Fibroblast of lung (primary cell): ENCODE measurements at places on chromosomes 7 and 10. TPM values are rescaled to one million over a fixed set of nuclear protein-coding genes. Genes with fewer than 3 reads are reported as not detected.

Gene GBX1
- total RNA-seq: not detected in 2 replicates

Gene INA
- total RNA-seq: under 0.01 and 0.50 TPM in 2 replicates

DNA sequence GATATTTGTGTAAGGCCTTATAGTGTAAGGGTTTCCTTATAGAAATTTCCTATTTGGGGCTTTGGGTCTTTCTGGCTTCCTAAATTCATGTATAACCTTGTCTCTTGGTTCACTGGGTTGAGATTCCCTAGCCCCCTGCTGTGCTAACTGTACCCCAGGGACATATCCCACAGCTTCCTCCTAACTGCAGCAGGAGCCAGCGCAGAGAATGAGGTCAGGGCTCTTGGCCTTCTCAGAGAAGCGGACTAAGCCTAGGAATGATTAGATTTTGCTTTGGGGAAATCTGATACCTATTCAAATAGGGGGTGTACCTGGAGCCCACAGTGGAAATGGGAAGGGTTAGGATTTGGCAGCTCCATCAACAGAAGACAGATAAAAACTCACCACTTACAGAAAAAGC, 138.1 kb upstream of the EFCAB10 start:
- no peaks in the 10 kb centered on the region for H3K36me3 ChIP-seq
- H3K4me3 ChIP-seq: no peak overlapping the region

Gene TEX47
- not detected in 2 replicates for total RNA-seq

Gene IFIT5
- 27.7 and 32.7 TPM in 2 replicates for total RNA-seq
